ENCODE measurements at places on chromosomes 2 and 18.

GRCh38 chr2:176879426-176879995 lies 333.1 kb upstream of the HNRNPA3 start:
- DNase-seq: no peak

DNA sequence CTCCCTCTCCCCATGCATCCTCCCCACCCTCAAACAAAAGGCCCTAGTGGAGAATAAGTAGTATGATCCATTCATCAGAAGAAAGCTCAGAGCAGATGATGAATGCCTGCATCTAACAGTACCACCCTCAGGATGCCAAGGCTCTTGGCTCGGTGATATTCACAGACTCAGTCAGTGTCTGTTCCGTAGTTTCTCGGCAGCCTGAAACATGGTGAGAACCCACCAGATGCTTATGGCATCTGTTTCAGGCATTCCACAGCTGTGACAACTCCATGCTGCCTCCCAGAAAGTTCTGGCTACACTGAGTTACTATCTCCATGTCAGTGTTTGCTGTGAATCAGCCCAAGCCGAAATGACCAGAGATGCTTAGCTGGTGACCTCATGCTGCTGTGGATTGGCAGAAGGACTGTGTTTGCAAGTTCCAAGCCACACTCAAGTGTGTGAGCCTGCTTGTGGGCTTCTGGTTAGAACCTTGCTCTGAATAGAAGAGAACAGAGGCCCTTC lies 83.9 kb downstream of the WDSUB1 start:
- no peak for DNase-seq

- no peak for DNase-seq
Measured at GRCh38 chr2:147647816-147648215, 197.0 kb upstream of the ACVR2A start.

DNA sequence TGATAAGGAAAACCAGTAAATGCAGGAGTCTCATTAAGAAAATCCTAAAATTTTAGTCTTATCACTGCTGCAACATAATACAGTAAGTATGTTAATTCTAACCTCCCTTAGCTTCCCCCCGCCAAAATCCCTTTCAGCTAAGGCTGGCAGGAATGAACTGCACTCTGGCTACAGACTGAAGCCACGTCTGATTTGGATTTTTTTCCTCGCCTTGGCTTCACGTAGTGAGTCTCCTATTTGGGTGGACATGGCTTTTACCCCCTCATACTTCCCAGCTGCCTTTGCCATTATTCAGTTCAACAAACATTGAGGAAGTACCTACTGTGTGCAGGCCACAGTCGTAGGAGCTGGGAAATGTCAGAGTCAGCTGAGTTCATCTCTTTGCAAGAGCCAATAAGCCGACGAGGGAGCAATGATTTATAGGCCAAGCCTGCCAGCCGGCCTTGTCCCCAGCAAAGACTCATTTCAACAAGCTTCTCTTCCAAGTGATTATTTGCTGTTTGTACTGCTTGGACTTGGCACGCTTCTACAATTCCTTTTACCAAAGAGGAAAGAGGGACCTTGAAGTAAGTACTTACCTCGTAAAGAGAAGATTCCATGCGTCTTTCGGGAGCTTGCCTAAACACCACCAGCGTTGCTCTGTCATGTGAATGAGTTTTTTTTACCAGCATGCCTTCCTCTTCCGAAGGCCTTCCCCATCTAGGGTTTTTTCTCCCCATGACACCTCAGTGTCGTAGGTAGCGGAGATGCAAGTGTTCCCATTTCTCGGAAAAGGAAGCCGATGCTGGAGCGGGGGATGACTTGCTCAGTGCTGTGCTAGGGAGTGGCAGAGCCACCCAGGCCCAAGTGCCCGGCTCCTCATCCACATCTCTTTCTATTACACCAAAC lies 138.6 kb downstream of the KLHL29 start:
- DNase-seq: no peak

- DNase-seq: no peak
Measured at GRCh38 chr2:187842978-187843847, 289.0 kb upstream of the TFPI start.

GRCh38 chr18:62131301-62131909 lies 55.5 kb downstream of the PIGN start:
- peak; percentile 43 for DNase-seq

- DNase-seq: no peak
Measured at GRCh38 chr18:32695534-32695933, 77.3 kb downstream of the KLHL14 start.

Measured in progenitor cell of endocrine pancreas (in vitro differentiated cells).